ENCODE measurements at places on chromosomes 4 and X.
A peak's percentile ranks its signal among the peaks of the same experiment; 100 is the strongest.

- no peak for DNase-seq
Observed at GRCh38 chr4:26035921-26036320, 121.9 kb downstream of the SMIM20 start.

- DNase-seq: no peak
Observed at GRCh38 chrX:120426599-120426998, 42.5 kb downstream of the LAMP2 start.

DNA sequence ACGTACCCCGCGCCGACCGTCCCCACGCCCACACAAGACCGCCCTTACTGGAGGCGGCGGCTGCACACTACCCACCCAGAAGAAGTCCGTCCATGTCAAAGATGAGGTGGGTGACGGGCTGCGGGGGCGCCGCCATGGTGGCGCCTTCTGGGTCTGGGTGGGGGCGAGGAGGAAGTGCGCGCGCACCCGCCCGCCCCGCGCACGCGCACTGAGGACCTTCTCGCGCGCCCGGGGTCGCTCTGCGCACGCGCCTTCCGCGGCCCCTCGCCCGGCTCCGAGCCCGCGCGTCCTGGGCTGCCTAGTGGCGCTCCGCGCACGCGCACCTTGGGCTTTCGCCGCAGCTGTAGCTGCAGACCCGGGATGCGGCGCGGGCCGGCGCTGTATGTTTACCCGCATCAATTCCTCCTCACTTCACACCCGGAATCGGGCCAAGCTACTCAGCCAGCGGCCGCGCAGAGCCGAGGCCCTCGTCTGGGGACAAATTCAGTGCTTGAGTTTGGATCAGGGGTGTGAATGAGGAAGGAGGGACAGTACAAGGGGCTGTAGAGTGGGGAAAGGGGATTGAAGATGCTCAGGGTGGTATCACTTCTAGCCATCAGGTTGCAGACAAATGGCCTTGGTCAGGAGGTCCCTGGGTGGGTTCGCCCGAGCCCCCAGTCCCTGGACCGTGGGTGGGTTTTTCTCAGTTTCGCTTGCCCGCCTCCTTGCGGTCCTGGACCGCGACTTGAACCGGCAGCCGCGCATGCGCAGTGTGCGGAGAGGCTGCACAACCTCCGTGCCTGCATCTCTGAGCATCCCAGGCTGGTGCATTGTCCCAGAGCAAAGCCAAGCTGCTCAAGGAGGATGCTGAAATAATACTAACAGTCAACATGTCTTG is at the start of gene PUDP:
Gene PUDP (minus strand): TSS at position 176 of the 877 bp plus-strand sequence. CDS start 40 bp downstream, at position 136.
- DNase-seq: peak; percentile 87

DNA sequence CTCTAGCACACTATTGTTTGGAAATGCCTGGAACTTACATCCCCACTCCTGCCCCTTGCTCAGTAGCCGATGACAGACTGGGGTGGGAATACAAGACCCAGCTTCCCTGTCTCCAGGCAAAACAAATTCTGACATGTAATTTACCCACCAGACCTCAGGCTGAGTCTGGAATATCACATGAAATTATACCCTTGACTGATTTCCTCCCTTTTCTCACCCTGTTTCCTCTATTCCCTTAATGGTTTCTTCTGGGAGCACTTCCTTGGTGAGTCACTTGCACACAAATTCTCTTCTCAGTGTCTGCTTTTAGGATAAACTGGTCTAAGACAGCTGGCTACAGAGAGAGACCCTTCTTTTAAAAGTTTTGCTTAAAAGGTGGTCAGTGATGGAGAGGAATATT is 65.8 kb upstream of the DIPK2B start:
- DNase-seq: no peak

DNA sequence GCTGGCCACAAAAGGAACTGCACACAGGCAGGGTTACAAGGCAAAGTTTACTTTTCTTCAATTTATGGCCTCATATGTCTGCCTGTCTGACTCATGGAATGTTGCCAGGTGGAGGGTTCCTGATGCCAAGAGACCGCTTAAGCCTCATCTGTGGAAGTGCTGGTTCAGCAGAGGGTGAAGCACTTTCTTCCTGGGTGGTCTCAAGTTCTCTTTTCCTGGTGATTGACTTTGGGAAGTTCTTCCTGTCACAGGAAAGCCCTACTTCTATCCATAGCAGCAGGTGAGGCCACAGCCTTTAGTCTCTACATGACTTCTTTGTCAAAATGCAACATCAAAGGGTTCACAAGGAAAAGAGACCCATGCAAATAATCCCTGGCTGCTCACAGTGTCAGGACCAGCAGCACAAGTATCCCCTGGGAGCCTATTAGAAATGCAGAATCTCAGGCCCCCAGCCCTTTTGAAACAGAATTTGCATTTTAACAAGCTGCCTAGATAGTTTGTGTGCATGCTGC is 81.4 kb upstream of the IGFBP7 start:
- no peak for DNase-seq

DNA sequence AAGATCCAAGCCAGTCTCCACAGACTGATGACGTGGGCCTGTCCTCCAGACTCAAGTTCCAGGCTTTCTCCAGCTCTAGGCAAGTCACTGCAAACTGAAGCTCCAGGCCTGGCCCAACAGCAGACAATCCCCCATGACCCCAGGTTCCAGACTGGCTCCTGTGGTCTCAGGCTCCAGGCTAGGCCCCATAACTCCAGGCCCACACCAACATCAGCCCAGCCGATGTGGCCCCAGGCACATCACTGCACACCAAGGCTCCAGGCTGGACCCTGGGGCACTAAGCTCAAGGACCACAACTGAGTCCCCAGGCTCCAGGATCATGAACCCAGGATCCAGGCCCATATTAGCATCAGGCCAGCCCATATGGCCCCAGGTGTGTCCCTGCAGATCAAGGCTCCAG is 143.6 kb downstream of the COX7B2 start:
- DNase-seq: no peak

- DNase-seq: peak; percentile 63
Observed at GRCh38 chrX:357693-358471, 28.8 kb downstream of the PPP2R3B start.

- DNase-seq: no peak
Observed at GRCh38 chrX:36434522-36434921, 515.0 kb downstream of the CFAP47 start.

- DNase-seq: no peak
Observed at GRCh38 chrX:133448512-133449076, 33.3 kb upstream of the GPC4 start.

- no peak for DNase-seq
Observed at GRCh38 chr4:19945501-19945900, 306.2 kb upstream of the SLIT2 start.

DNA sequence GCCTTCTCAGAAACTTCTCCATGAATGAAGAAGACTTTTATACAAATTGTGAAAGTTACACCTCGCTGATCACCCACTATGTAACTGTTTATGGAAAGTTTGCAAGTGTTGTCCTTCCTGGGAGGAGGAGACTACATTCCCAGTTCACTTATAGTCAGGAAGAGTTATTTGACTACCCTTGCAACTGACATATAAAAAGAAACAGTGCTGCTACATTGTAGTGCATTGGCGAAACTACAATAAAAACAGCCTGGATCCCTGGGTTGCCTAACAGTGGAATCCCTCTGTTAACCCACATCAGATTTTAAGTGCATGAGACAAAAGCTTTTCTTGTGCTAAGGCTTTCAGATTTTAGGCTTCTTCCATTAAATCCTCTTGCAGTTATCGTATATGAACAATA is 30.4 kb downstream of the MAGEB10 start:
- no peak for DNase-seq

DNA sequence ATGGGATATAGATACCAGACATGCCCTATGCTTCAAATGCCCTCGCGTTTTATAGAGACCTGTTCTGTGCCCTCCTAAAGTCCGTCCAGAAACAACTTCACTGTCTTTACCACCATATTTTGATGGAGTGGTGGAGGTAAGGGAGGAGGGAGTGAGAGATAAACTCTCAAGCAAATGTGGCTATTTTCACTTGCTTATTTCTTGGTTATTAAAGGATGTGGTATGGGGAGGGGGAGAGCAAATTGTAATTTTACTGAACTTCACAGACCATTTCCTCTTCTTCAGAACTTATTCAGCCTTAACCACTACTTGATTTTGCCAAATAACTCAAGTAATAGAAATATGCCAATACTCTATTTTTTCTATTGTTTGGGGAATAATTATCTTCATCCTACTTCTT is 31.5 kb downstream of the GPR174 start:
- no peak for DNase-seq

- DNase-seq: no peak
Observed at GRCh38 chr4:99324979-99325378, 3.8 kb upstream of the ADH1B start.

DNA sequence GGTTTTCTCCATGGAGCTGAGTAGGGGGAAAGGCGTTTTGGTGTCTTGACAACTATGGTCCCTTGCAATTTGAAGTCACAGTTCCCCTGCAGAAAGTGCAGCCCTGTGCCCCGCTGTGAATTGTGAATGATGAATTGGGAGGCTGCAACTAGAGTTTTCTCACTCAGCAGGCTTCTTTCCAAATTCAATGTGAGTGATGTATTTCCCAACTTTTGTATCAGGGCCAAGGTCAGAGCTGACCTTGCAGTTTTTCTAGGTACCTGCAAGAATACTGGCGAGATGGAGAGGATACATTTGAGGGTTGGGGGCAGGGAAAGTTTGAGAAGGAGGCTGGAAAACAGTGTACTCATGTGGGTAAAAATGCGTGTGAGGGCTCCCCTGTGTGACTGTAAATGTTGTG is 11.7 kb downstream of the PHEX start:
- DNase-seq: no peak

All from suppressor macrophage treated with lipopolysaccharide for 1 hour (primary cell).